ENCODE measurements at places on chromosomes 12 and 14.

- DNase-seq: no peak
These were observed 88.8 kb upstream of the GTF2A1 start for GRCh38 chr14:81309511-81309910.

DNA sequence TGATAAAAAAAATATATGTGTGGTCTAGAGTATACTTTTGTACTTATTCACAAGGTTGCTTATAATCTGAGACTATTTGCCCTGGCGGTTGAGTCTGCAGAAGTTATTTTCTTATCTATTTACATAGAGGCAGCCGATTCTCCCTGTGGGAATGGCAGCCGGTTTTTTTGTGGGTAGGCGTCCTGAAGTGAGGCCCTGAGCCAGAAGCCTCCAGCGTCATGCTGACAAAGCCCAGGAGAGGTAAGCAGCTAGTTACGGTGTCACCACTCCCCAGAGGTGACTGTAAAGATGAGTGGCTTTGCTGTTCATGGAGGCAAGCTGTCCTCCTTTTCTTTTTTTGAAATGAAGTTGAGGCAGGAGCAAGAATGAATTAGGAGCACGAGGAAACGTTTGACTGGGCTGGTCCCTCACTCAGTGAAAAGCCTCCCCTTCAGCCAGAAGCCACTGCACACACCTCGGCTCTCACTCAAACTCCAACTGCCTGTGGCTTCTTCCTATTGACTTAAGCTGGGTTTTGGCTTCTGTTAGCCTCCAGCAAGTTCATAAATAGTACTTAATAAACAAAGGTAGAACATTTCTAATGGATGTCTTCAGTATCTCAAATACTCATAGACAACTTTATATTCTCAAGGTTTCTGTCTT, 21.5 kb downstream of the PAX9 start:
- no peak for DNase-seq

- no peak for DNase-seq
These were observed 225.3 kb downstream of the ALG10B start for GRCh38 chr12:38541849-38542248.

DNA sequence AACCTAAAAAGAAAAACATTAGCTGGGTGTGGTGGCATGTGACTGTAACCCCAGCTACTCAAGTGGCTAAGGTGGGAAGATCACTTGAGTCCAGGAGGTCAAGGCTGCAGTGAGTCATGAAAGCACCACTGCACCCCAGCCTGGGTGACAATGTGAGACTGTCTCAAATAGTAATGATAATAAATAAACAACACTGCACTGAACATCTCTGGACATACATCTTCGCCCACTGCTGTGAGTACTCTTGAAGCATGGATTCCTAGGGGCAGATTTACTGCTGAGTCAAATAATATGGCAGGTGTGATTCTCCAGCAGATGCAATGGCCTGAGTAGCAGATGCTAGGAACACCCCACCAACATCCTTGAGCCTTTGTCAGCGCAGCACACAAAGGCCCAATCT, 23.6 kb downstream of the ABCB9 start:
- no peak for DNase-seq

GRCh38 chr12:116968986-116969385, 58.2 kb downstream of the FBXW8 start:
- DNase-seq: no peak

GRCh38 chr12:50859621-50860310, 17.0 kb downstream of the TMPRSS12 start:
- DNase-seq: no peak

DNA sequence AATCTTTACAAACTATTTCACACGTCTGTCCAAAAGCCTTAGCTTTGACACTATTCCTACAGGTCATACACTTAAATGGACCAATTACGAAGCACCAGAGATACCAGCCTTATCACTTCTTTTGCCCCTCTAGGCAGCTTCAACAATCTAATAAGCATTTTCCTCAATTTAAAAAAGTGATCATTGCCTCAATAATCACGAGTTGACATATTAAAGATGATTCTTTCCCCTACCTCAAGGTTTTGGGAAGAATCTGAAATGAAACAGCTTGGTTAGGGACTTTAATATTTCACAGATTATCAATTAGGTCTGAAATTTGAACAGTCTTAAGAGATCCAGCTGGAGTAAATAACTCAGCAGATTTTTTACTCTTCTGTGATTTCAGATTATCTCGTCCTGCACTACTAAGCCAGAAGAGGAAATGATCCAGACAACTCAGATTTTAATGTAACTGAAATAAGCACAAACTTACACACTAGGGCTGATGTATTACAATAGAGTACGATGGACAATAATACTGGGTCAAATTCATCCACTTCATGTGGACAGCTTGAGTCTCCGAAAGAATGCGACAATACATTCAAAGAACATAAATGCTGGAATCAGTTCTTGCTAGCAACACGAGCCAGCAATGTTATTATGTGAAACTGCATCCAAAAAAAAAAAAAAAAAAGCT, 15.9 kb downstream of the UBE2N start:
- no peak for DNase-seq

DNA sequence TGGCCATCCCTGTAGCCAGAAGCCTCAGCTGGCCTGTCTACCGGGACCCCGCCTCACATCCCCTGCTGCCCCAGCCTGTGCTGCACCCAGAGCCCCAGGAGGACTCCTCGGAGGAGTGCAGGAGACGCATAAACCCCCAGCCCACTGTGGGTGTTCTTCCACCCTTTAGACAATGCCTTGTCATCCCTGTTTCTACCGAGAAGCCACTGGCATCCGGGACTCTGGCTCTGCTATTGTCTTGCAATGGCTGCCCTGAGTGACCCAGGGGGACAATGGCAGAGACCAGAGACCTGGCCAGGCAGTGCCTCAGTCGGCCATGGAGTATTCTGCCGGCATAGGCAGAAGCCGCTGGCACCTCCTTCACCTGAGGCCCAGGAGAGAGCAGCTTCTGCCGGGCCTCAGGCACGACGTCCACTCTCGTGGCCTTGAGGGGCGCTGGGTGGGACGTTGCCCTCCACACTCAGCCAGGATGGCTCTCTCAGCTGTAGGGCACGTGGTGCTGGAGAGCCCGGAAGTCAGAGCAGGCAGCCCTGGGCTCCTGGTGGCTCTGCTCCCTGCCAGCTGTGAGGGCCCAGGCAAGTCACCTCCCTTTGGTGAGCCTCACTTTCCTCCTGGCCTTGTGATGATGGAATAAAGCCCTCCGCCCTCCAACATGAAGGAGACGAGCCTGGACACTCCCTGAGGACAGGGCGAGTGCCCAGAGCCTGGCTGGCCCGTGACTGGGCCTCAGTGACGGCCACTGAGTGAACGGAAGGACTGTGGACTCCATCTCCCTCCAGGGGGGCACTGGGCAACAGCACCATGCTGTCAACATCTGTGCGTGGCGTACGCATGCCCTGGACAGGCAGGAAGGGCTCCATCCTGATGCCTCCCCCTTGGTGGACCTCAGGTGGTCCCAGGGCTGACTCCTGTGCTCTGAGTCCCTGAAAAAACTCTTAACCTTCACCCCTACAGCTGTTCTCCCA, 41.0 kb downstream of the TRAFD1 start:
- no peak for DNase-seq

DNA sequence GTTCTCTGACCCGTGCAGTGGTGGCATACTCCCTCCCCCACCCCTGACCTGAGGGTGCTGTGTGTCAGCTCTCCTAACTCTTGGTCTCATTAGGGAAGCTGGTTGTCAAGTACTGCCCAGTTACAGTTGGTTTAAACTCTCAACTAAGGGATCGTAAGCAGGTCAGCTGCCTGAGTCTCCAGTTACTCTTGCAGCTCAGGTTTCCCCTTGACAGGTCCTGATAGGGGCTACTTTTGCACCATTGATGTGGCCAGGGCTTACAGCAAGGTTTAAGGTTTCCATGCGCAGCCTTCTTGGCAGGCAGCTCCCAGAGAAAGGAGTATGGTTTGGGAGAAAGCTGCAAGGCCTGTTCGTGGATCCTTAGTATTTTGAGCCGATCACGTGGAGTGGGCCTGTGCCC, 74.5 kb downstream of the ETV6 start:
- DNase-seq: no peak

- peak; percentile 46 for DNase-seq
These were observed 96.7 kb downstream of the RFLNA start for GRCh38 chr12:124391340-124392261.
